GM06990 (cell line): ENCODE measurements at places on chromosomes 12 and 14.

DNA sequence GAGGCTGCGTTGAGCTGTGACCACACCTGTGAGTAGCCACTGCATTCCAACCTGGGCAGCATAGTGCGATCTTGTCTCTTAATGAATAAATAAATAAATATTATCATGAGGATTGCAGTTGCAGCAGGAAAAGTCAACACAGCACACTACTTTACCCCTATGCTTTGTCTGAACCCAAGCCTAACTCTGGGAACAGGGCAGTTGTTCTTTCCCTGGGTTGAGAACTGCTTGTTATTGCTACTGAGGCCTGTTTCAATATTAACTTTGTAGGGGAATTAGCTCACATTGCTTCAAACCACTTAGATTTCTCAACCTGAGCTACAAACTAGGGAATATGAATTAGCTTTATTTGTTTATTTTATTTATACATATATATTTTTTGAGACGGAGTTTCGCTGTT lies 102.5 kb downstream of the SCN8A start:
- no peak for DNase-seq

GRCh38 chr14:99664058-99664936 lies 19.4 kb downstream of the HHIPL1 start:
- DNase-seq, result no peak

- DNase-seq, result no peak
These were observed 663.8 kb upstream of the FOXG1 start for GRCh38 chr14:28102814-28103213.

DNA sequence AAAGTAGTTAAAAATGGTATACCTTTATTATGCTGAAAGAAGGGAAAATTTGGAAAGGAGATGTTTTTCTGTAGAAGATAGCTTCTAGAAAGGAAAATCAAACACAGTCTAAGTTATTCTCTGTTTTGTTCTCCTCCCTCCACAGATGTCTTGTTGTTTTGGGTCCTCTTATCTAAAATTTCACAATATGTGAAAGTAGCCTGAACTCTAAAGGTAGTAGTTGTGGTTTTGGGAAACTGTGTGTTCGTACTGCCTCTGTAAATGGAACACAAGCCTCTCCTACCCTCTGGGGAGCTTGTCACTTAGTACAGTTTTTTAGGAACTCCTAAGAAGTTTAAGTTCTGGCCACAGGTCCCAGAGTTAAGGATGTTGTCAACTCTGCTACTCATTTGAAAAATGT lies 112.6 kb downstream of the CRADD start:
- DNase-seq, result no peak

DNA sequence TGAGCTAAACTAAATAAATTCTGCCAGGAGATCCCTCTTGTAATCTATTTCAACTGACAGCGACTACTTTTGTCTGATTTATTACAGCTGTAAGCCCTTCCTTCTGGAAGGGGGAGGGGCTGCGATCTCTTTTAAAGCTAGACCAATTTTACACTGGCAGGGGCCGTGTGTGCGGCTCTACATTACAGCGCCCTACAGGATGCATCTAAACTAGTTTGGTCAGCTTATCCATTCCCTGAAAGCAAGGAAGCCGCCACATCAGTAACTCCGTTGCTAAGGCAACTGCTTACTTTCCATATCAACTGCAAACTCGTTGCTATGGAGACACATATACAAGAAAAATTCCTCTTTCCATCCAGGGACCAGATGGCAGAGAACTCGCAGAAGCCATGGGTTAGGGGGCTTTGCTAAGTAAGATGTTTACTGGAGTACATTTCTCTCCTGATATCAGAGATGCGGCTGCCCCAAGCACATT lies 17.4 kb downstream of the FOXN3 start:
- no peak for DNase-seq

DNA sequence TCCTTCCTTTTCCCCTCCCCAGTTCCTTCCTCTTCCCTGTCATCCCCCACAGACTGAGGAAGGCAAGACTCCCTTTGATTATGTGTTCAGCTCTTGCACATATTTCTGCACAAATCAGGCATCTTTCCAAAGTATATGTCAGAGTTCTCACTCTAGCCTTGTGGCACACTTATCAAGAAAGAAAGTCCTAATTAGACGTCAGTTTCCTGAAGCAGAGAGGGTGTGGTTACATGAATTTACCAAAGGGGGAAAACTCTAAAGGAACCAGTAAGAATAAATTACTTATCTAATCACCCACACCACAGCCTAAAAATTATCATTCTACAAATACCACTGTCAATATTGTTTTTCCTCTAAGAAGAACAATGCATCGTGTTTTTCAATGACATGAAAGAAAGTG lies 120.7 kb upstream of the GRIP1 start:
- no peak for DNase-seq

- peak; percentile 76 for DNase-seq
These were observed 11.9 kb downstream of the SLC25A29 start for GRCh38 chr14:100294213-100294962.

DNA sequence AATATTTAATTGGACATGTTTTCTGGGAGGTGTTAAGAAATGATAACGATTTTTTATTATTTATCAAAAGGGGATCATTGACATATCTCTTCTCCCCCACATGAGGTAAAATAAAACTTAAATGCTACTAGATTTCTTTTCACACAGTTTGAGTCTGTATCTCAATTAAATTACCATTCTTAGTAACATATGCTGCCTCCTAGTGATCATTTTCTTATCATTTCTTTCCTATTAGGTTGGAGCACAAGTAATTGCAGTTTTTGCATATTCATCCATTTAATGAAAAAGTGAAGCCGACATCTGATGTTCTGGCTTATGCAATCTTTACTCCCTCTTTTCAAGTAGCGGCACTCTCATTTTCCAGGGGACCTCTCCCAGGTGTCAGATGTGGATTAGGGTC lies 24.9 kb downstream of the PUS7L start:
- DNase-seq, result no peak
